ENCODE measurements at places on chromosomes 7 and 10.

GRCh38 chr10:23516530-23516929 is 77.7 kb downstream of the OTUD1 start:
- no peak for DNase-seq

DNA sequence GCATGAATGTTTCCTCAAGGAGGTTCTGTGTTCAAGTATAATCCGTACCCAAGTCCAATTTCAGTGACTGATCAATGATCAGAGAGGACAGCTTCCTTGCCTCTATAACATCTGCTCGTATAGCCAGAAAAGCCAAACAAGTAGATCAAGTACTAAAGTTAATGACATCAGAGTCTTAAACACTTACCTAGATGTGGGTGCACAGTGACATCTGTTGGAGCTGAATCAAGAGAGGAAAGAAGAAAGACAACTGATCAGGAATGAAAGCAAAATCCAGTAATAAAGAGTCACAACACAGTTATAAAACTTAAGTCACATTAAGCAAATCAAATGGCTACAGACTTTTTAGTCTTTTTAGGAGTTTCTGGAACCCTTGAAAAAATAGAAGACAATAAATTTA is 236.5 kb downstream of the RELN start:
- DNase-seq, result no peak

- no peak for DNase-seq
These were observed 1134.0 kb downstream of the XPNPEP1 start for GRCh38 chr10:108789336-108789735.

GRCh38 chr10:12322583-12323131 is 26.7 kb upstream of the CAMK1D start:
- no peak for DNase-seq

DNA sequence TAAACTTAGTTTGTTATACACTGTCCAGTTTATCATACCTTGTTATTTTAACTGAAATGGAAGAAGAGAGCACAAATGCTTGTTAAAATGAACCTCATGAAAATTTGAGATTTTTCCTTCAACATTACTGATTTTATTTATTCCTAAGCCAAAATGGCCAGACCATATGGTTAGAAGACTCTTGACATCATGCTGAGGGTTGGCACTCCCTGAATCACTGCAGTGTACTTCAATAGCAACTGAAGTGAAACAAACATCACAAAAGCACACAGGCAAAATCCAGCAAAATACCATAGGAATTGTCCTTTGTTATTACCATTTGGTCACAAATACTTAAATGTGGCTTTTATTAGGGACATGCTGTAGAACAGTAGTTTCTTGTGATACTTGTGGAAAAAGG is 347.8 kb downstream of the NXPH1 start:
- DNase-seq, result no peak

- DNase-seq, result no peak
These were observed 125.9 kb downstream of the HIPK2 start for GRCh38 chr7:139651914-139652313.

- DNase-seq, result no peak
These were observed 70.0 kb downstream of the ARL4A start for GRCh38 chr7:12757443-12757842.

- DNase-seq, result no peak
These were observed 145.7 kb upstream of the RHEB start for GRCh38 chr7:151665368-151665767.

- no peak for DNase-seq
These were observed 118.8 kb downstream of the GRK5 start for GRCh38 chr10:119326167-119326566.

DNA sequence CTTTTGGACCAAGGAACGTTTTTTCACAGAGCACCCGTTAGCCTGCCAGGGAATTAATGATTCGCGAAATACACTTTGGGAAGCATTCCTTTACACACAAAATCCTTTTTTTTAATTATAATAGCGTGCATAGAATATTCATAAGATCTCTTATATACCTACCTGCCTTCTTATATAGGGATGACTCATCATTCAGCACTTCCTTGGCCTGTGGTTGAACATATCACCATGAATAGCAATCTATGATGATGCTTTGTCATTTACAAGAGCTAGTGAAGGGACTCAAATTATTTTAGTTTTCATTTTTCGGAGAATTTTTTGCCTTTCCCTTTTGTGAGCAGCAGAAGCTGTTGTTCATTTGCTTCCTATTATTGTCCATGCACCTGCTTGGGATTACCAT is 97.0 kb downstream of the CDH23 start:
- no peak for DNase-seq

DNA sequence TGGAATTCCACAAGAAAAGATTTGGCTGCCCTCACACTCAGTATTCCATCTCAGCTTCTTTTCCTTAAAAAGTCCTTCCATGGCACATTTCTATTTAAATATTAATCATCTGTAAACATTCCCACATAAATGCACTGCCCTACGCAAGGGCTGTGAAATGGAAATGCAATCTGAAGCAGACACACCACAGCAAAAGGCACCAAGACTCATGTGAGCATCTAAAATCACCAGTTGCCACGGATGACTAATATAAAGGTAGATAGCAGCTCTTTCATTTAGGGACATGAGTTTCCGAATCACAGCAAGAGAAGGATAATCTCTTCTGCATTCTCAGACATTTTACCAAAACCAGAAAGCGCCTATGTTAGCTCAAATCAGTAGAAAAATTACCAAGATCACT is 31.6 kb downstream of the COA1 start:
- no peak for DNase-seq

DNA sequence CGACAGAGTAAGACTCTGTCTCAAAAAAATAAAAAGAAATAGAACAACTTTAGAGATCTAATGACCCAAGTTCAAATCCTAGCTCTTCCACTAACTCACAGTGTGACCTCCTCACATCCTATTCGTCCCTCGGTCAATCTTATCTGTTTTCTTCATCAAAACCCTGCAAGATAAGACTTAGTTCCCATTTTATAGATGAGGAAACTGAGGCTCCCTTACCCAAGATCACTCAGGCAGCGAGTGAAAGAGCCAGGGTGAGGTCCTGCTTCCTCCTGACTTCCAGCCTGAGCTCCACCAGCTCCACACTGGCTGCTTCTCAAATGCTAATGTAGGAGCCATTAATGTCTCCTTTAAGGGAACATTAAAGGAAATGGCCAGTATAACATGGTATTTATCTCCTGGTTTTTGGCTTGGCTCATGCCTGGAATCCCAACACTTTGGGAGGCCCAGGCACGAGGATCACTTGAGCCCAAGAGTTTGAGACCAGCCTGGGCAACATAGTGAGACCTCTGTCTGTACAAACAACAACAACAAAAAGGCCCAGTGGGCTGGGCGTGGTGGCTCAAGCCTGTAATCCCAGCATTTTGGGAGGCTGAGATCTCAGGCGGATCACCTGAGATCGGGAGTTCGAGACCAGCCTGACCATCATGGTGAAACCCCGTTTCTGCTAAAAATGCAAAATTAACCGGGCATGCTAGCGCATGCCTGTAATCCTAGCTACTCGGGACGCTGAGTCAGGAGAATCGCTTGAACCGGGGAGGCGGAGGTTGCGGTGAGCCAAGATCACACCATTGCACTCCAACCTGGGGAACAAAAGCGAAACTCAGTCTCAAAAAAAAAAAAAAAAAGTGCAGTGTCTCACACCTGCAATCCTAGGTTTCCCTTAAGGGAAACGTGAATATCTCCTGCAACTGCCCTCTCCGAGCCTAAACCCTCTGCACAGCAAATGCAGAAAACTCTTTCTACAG is 3.4 kb upstream of the RHBDD2 start:
- no peak for DNase-seq

Data from glomerular endothelial cell (primary cell).